Lower lobe of right lung (tissue), 2 donors: ENCODE measurements at places on chromosomes 4 and X. TPM values are rescaled to one million over a fixed set of nuclear protein-coding genes. Genes with fewer than 3 reads are reported as not detected.

Gene TMEM144
- 13.1 TPM for total RNA-seq

Gene IQCM
- total RNA-seq, result not detected

Gene SASH3
- total RNA-seq, result 74.9 TPM

GRCh38 chr4:183962419-183962818 lies 57.3 kb downstream of the STOX2 start:
- H3K27me3 ChIP-seq, result no peaks in the 10 kb centered on the region
- H3K4me3 ChIP-seq, result no peak overlapping the region
- no peaks in the 10 kb centered on the region for H3K36me3 ChIP-seq
- H3K4me1 ChIP-seq, result peaks cover 5% of the 10 kb centered on the region

Gene HMGN5
- total RNA-seq, result 2.9 TPM

- no peak overlapping the region for H3K4me3 ChIP-seq
- H3K36me3 ChIP-seq, result no peaks in the 10 kb centered on the region
- no peaks in the 10 kb centered on the region for H3K27me3 ChIP-seq
- no peak for DNase-seq
- H3K27ac ChIP-seq, result no peak overlapping the region
- no peaks in the 10 kb centered on the region for H3K4me1 ChIP-seq
Measured at GRCh38 chr4:48931459-48931858, 24.9 kb upstream of the OCIAD2 start.

- peaks cover 3% of the 10 kb centered on the region for H3K4me1 ChIP-seq
- no peak for DNase-seq
- no peaks in the 10 kb centered on the region for H3K36me3 ChIP-seq
- no peak overlapping the region for H3K4me3 ChIP-seq
- no peak overlapping the region for H3K27ac ChIP-seq
- no peaks in the 10 kb centered on the region for H3K27me3 ChIP-seq
Measured at GRCh38 chr4:187547316-187547715, 448.3 kb upstream of the ZFP42 start.

DNA sequence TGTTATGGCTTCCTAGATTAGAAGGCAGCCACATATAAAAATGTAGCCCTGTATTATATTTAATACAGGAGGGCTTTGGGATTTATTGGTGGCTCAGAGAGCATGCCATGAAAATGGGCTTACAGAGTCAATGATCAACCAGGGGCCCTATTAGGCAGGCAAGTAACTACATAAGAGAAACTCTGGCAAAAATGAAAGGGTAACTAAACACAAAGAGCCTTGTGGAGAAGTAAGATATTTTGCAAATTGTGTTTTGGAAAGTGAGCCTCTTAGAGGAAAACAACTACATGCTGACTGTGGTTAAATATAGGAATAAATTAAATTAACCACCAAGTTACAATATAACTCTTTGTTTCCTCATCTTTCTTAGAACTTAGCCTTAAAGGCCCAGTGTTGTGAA lies 5.5 kb downstream of the SAT1 start:
- DNase-seq, result no peak
- no peak overlapping the region for H3K4me3 ChIP-seq
- H3K27me3 ChIP-seq, result no peaks in the 10 kb centered on the region
- H3K36me3 ChIP-seq, result peaks cover 14% of the 10 kb centered on the region

Gene PPARGC1A
- 10.5 TPM for total RNA-seq

- H3K27me3 ChIP-seq, result no peaks in the 10 kb centered on the region
- peak overlapping the region; percentile 29 for H3K4me3 ChIP-seq
- peaks cover 16% of the 10 kb centered on the region for H3K4me1 ChIP-seq
- peak overlapping the region; percentile 49 for H3K27ac ChIP-seq
- H3K36me3 ChIP-seq, result no peaks in the 10 kb centered on the region
Measured at GRCh38 chr4:1544861-1545281, 138.6 kb upstream of the NKX1-1 start.
